CD4-positive, CD25-positive, alpha-beta regulatory T cell (primary cell): ENCODE measurements at places on chromosomes 12 and 14.

DNA sequence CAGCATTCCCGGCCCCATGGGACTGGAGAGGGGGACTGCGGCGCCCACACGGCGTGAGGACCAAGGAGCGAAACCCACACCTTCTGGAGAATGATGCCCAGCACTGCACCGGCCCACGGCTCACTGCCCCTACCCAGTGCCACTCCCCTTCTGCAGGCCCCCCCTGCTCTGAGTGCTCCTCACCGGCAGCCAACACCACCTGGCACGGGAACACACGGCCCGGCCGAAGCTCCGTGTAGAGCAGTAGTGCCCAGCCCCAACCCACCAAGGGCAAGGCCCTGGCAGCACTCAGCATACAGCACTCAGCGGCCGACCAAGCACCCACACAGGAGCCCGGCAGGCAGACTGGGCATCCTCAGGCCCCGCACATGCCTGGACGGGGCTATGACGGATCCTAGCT lies 13.4 kb downstream of the BTBD6 start:
- H3K36me3 ChIP-seq: peaks cover 4% of the 10 kb centered on the region
- H3K27ac ChIP-seq: no peak overlapping the region
- no peak for DNase-seq
- no peak overlapping the region for H3K4me3 ChIP-seq
- H3K4me1 ChIP-seq: no peaks in the 10 kb centered on the region
- H3K27me3 ChIP-seq: no peaks in the 10 kb centered on the region

DNA sequence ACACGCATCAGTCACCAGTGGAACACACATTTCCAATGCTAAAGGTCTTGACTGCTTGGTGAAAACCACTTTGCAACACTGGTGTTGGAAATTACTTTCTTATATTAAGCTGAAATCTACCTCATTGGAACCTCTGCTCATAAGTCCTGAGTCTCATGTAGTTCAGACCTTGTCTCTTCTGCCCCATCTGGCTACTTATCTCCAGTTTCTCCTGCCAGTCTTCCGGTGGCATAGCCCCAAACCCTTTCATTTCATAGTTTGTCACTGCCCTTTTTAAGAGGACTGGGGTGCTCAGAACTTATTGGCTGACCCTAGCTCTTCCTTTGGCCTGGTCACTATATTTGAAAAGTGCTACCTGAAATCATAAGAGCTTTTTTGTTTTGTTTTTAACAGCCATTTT lies 43.7 kb downstream of the HELB start:
- peaks cover 59% of the 10 kb centered on the region for H3K36me3 ChIP-seq
- H3K27me3 ChIP-seq: no peaks in the 10 kb centered on the region
- H3K4me1 ChIP-seq: peaks cover 16% of the 10 kb centered on the region
- DNase-seq: no peak

GRCh38 chr14:62001963-62002362 lies 239.7 kb downstream of the SNAPC1 start:
- no peaks in the 10 kb centered on the region for H3K36me3 ChIP-seq
- H3K27me3 ChIP-seq: peaks cover 2% of the 10 kb centered on the region

- H3K27ac ChIP-seq: no peak overlapping the region
- no peak for DNase-seq
- no peaks in the 10 kb centered on the region for H3K36me3 ChIP-seq
- no peaks in the 10 kb centered on the region for H3K27me3 ChIP-seq
- H3K4me1 ChIP-seq: no peaks in the 10 kb centered on the region
- H3K4me3 ChIP-seq: no peak overlapping the region
Observed at GRCh38 chr12:60421741-60422140, 825.9 kb downstream of the SLC16A7 start.

DNA sequence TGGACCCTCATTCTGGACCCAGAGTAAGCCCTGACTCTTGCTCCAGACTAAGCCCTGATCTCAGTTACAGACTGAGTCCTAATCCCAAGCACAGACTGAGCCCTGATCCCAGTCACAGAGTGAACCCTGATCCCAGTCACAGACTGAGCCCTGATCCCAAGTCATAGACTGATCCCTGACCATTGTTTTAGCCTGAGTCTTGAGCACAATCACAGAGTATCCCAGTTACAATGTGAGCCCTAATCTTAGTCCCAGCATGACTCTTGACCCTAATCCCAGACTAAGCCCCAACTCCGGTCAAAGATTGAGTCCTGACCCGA lies 240.6 kb downstream of the RBM19 start:
- no peak for DNase-seq
- no peaks in the 10 kb centered on the region for H3K27me3 ChIP-seq
- no peaks in the 10 kb centered on the region for H3K36me3 ChIP-seq
- H3K4me3 ChIP-seq: no peak overlapping the region

- no peak overlapping the region for H3K4me3 ChIP-seq
- H3K4me1 ChIP-seq: no peaks in the 10 kb centered on the region
- DNase-seq: no peak
- H3K27me3 ChIP-seq: no peaks in the 10 kb centered on the region
- no peaks in the 10 kb centered on the region for H3K36me3 ChIP-seq
Observed at GRCh38 chr12:18135086-18135485, 45.1 kb upstream of the RERGL start.
